ENCODE measurements at places on chromosomes 5 and 9.

DNA sequence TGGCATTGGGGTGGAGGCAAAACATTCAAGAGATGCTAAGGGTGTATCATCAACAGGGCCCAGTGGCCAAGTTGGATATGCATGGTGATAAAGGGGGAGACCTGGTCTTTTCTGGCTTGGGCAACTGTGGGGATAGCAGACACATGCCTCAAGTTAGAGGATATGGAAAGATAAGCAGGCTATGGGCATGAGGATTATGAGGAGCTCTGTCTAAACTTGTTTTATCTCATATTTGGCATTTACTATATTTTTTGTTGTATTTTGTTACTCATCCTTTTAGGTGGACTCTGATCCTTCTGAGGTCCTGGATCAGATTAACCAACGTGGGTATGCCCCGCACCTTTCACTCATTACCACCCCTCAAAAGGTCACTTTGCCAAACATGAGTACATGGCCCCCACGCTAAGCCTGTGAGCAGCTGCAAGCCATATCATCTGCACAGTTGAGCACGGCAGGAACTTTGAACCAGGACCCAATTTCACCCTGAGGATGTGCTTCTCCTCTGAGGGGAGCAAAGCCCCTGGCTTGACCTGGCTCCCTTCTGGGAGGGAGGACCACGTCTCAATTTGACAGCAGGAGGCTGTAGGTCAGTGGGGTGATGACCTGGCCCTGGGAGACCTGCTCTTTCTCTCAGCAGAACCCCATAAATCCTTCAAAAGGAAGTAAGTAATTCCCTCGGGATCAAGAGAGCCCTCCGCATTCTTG lies 71.1 kb upstream of the CD180 start:
- no peak for DNase-seq

DNA sequence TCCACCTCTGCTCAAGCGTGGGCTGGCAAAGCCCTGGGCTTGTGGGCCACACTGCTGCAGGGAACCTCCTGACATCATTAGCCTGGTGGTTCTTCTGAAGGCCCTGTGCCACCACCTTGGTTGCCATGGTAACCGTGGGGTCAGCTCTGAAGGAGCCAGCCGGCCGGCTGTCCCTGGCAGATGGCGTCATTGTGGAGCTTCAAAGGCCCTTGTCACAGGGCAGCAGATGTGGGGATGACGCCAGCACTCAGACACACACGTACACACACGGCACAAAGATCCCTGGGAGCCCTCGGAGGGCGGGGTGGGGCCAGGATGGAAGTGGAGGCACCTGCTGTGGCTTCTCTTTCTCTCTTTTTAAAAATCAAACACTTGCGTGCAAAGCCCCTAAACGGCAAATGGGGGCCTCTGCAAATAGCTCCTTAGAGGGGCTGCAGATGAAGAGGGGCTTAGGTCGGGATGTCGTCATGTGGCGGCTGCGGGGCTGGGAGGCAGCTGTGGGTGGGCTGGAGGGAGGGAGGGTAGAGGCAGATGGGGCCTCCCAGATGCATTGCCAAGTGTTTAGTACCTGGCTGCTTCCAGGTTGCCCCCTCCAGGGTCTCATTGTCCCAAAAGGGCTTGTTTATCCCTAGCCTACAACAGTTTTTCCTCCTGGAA lies 19.5 kb upstream of the RPL26L1 start:
- DNase-seq, result no peak

DNA sequence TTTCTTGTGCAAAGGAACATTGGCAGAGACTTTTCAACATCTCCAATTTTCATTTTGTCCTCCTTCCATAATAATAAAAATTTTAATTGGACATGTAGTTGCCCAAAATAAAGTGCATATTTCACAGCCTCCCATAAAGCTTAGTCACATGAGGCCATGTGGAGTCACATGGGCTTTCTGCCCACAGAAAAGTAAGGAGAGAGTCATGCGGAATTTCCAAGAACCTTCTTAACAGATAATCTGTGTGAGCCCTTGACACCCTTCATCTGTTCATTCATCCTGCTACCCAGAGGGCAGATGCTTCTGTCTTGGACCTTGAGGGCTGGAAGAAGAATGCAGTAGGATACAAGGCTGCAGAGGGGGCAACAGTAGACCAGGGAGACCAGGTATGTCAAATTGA lies 60.7 kb downstream of the APTX start:
- no peak for DNase-seq

- DNase-seq, result no peak
These were observed 19.9 kb downstream of the NOTCH1 start for GRCh38 chr9:136525841-136526499.

DNA sequence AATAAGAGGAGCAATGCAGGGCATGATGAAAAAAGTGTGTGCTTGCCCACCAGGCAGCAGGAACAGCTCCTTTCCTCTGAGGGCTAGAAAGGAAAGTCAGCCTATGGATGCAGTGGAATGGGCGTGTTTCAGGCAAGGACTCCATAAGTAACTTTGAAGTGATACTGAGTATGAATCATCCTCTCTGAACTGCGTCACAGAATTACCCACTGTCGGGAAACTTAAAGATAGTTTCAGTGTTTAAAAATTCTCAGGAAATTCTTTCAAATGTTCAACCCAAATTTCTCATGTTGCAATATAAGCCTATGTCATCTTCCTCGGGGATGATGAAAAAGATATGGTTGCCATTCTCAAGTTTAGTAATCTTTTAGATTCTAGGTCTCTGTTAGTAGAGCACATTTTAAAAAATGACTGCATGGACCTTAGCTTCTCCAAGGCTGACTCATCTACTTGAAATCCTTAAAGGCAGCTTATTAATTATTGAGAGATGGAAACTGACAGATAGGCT lies 27.7 kb downstream of the PTCD2 start:
- no peak for DNase-seq

DNA sequence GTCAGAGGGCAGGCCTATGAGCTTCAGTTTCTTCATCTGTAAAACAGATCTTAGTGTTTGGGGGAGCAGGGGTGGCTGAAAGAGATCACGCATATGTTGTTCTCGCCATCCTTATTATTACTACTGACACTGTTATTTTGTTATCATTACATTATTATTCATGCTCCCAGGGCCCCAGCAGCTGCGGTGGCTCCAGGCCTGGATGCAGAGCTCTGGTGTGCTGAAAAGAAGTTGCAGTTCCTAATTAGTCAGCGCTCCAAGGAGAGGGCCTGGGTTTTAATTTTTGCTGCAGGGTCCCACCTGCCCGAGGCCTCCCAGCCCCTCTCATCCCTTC lies 19.5 kb downstream of the CXXC5 start:
- DNase-seq, result no peak

GRCh38 chr5:79225026-79225425 lies 10.9 kb upstream of the JMY start:
- no peak for DNase-seq

DNA sequence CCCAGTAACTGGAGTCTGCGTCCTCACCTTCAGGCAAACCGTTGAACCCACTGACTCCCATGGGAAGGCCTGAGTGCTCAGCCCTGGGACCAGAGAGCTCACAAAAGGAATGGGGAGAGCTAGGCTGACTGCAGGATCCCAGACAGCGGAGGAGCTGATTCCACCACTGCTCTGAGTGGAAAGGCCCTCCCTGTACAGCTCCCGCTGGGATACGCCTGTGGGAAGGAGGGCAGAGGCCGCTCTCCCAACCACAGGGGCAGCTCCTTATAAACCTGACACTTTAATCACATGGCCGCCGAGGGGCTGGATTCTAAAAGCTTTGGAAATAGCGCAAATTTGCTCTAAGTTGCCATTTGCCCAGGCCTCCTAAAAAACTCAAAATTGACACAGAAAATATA lies 37.1 kb downstream of the DBH start:
- DNase-seq, result no peak

DNA sequence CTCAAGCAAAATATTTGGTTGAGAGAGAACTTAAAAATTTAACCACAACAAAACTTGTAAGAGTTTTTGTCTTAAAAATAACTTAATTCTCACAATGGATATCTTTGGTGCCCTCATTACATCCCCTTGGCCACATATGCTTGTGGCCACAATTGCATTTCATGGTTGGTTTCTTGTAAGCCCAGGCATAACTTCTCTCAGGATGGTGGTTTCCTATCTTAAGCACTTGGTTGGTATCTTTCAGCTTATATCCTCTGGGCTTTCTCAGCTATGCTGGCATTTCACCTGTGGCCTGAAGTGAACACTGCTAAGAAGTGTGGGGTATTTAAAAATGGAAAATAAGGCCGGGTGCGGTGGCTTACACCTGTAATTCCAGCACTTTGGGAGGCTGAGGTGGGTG lies 212.4 kb upstream of the MEF2C start:
- no peak for DNase-seq

GRCh38 chr5:141769671-141770070 lies 87.6 kb upstream of the ARAP3 start:
- no peak for DNase-seq

DNA sequence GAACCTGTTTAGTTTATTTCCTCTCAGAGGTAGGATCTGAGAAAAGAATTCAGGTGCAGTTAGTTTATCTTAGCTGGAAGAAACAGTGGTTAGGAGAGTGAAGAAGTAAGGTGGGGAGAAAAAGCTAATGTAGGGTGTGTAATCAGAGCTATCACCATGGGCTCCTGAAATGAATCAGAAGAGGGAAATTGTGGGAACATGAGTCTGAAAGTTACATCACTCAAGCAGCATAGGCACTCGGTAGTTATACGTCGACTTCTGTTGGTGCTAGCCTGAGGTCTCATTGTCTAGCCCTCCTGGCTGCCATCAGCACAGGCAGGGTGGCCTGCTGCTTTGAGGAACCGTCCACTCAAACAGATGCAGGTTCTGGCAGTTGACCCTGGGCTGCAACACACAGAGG lies 56.7 kb upstream of the NPR3 start:
- no peak for DNase-seq

Measured in activated CD4-positive, CD25-positive, alpha-beta regulatory T cell (primary cell).